Body of pancreas (tissue), 4 donors: ENCODE measurements at places on chromosomes 7 and 10. TPM values are rescaled to one million over a fixed set of nuclear protein-coding genes. Genes with fewer than 3 reads are reported as not detected.
A peak's percentile ranks its signal among the peaks of the same experiment; 100 is the strongest.

CXCL12 gene
- 93.7 TPM for total RNA-seq

HSPB1 gene
- 367 TPM for total RNA-seq

SPDYE9 gene
- not detected for total RNA-seq

- H3K27me3 ChIP-seq, result no peaks in the 10 kb centered on the region
- H3K36me3 ChIP-seq, result no peaks in the 10 kb centered on the region
- no peak overlapping the region for H3K4me3 ChIP-seq
- H3K27ac ChIP-seq, result peak overlapping the region; percentile 57
These were observed 16.8 kb downstream of the UBE2D4 start for GRCh38 chr7:43942997-43943396.

LHFPL3 gene
- not detected for total RNA-seq

GRCh38 chr10:8365935-8366911 is 311.7 kb downstream of the GATA3 start:
- no peak overlapping the region for H3K27ac ChIP-seq
- DNase-seq, result no peak
- no peaks in the 10 kb centered on the region for H3K27me3 ChIP-seq
- H3K4me3 ChIP-seq, result no peak overlapping the region
- H3K36me3 ChIP-seq, result no peaks in the 10 kb centered on the region

GRCh38 chr10:11509036-11509435 is 102.4 kb downstream of the USP6NL start:
- H3K27me3 ChIP-seq, result no peaks in the 10 kb centered on the region
- DNase-seq, result no peak
- no peak overlapping the region for H3K4me3 ChIP-seq

SSC4D gene
- total RNA-seq, result 3.6 TPM

DNA sequence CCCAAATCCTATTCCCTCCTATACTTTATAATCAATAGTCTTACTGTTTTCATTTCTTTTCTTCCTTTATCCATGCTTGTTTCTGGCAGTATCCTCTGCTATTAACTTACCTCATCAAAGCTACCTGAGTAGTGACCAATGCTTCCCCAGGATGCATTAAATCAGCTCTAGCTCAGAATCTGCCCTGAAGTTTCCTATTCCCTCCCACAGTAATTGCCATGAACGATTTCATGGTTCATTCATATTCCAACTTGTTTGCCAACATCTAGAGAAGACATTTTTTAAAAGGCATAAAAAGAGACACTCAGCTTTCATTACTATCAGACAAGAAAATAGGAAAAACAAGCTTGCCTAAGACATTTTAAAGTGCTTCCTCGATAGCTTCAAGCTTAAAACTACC is 42.3 kb downstream of the COA1 start:
- no peaks in the 10 kb centered on the region for H3K27me3 ChIP-seq
- no peak overlapping the region for H3K27ac ChIP-seq
- no peak overlapping the region for H3K4me3 ChIP-seq
- DNase-seq, result no peak
- peaks cover 7% of the 10 kb centered on the region for H3K4me1 ChIP-seq
- no peaks in the 10 kb centered on the region for H3K36me3 ChIP-seq

SFXN2 gene
- 2.1 TPM for total RNA-seq

- H3K36me3 ChIP-seq, result no peaks in the 10 kb centered on the region
- no peak for DNase-seq
- H3K27me3 ChIP-seq, result no peaks in the 10 kb centered on the region
- no peak overlapping the region for H3K27ac ChIP-seq
These were observed 63.1 kb upstream of the LEP start for GRCh38 chr7:128177768-128178550.

DNA sequence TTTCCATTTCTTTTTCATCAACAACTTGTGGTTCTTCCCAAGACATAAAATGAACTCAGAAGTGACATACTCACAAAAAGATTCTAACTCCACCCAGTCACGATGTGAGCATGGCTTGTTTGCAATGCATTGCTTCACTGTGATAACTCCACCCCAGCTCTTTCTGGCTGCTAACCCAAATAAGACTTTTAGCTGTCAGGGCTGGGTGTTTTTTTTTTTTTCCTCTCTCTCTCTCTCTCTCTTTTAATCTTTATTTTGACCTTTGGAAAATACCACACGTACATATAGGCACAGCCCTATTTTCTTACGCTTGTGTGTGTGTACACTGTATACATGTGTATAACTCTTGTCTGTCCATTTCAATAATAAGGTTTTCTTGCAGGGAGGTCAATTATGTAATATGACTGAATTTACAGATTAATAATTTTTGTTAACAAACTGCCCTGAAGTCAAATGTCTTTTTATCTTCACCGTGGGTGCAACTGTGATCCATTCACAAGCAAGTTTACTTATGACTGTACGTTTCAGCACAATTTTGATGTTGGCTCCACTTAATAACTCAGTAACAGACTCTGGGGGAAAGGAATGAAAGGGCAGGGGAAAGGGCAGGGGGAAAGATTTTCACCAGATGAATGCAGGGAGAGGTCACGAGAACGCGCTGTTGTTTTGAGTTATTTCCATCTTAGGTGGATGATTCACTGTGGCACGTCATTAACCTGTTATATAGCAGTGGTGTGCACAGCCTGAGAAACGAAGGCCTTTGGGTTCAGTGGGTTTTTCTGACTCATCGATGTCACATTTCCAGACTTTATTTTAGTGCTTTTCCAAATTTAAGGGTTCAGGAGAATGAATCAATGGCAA is 49.1 kb downstream of the APBB1IP start:
- H3K4me1 ChIP-seq, result peaks cover 16% of the 10 kb centered on the region
- DNase-seq, result no peak
- H3K36me3 ChIP-seq, result no peaks in the 10 kb centered on the region

- H3K36me3 ChIP-seq, result no peaks in the 10 kb centered on the region
- H3K4me3 ChIP-seq, result no peak overlapping the region
- no peak overlapping the region for H3K27ac ChIP-seq
- no peaks in the 10 kb centered on the region for H3K4me1 ChIP-seq
These were observed 606.3 kb upstream of the FZD8 start for GRCh38 chr10:36248304-36248981.

GRCh38 chr7:106944035-106944665 is 79.1 kb downstream of the PIK3CG start:
- no peaks in the 10 kb centered on the region for H3K27me3 ChIP-seq
- H3K4me1 ChIP-seq, result no peaks in the 10 kb centered on the region
- H3K36me3 ChIP-seq, result no peaks in the 10 kb centered on the region
- H3K4me3 ChIP-seq, result no peak overlapping the region

CYP2C9 gene
- 1.6 TPM for total RNA-seq

DNA sequence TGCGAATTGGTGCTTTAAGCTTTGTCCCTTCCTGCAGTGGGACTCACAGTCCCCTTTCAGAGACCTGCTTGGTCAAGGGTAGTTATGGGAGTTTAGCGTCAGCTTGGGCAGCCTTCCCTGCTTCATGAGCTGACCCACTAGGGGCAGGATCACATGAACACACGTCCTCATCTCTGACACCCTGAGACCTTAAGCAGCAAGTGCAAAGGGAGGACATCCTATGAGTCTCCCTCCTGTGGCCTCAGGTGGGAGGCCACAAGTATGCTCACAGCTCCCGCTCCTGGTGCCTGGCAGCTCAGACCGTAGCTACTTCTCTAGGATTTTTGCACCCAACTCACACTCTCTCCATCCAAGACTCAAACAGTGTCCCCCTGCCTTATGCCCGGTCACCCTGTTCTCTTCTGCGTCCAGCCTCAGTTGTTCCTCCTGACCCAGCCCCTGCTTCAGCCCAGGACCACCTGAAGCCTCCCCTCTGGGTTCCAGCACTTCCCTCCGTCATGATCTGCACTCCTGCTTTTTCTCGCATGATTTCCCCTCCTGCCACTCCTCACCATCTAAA is 136.6 kb upstream of the FAM20C start:
- H3K36me3 ChIP-seq, result no peaks in the 10 kb centered on the region
- H3K27ac ChIP-seq, result no peak overlapping the region
- H3K4me1 ChIP-seq, result no peaks in the 10 kb centered on the region
- no peak for DNase-seq
- H3K27me3 ChIP-seq, result no peaks in the 10 kb centered on the region

WNT8B gene
- not detected for total RNA-seq

SPDYE17 gene
- total RNA-seq, result not detected

LRRD1 gene
- not detected for total RNA-seq

DNA sequence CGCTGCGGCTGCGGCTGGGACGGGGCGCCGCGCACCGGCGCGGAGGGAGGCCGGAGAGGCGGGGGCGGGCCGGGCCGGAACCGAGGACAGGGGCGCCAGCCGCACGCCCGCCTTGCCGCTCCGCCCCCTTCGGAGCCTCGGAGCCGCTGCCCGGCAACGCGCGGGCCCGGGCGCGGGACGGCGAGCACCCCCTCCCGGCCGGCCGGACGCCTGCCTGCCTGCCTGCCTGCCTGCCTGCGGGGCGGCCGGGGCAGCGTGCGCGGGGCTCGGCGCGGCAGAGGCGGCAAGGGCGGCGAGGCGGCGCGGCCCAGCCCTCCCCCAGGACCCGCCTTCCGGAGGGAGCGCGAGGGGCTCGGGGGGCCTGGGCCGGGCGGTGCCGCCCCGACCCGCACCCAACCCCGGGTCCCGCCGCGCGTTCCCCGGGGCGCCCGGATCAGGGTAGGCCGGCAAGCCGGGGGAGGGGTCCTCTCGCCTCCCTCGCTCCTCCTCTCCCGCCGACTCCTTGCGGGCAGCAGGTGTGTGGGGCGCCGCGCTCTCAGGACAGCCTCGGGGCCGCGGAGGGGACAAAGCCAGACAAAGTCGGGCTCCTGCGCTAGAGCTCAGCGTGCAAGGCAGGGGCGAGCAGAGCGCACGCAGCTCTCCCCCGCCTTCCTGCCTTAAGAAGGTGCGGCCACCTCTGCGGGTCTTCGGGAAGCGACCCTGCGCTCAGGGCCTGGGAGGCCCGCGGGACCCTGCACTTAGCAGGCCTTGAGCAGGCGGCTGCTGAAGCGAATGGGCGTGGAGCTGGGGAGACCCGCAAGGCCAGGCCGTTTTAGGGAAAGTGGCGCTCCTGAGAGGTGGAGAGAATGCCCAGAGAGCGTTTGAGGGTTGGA is at the start of gene KIAA1549:
Gene KIAA1549, minus strand, starts transcription at position 58 of the 872 bp plus-strand sequence. CDS start 120 bp downstream, outside the sequence.
- H3K27me3 ChIP-seq, result no peaks in the 10 kb centered on the region
- DNase-seq, result peak; percentile 81
- H3K27ac ChIP-seq, result peak within 1 kb of the TSS; percentile 72
- peaks cover 33% of the 10 kb centered on the region for H3K4me1 ChIP-seq
- H3K4me3 ChIP-seq, result peak within 1 kb of the TSS; percentile 54
- H3K36me3 ChIP-seq, result no peaks in the 10 kb centered on the region

CUZD1 gene
- total RNA-seq, result 225 TPM
